ENCODE measurements at places on chromosomes 6 and 20.

GRCh38 chr20:48776306-48776705, 51.5 kb downstream of the PREX1 start:
- DNase-seq, result no peak

- no peak for DNase-seq
Measured at GRCh38 chr20:52433326-52434040, 241.9 kb upstream of the ZFP64 start.

GRCh38 chr6:49913636-49914375, 47.5 kb upstream of the CRISP1 start:
- no peak for DNase-seq

DNA sequence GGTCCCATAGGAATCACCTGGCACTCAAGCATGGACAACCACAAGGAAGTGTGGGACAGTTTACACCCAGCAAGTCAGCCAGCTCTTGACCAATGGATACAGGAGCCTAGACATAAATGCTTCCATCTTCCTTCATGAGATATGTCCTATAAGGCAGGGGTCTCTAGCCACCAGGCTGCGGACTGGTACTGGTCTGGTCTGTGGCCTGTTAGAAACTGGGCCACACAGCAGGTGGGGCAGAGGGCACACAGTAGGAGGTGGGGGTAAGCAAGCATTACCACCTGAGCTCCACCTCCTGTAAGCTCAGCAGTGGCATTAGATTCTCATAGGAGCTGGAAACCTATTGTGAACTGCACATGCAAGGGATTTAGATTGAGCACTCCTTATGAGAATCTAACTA, 437.1 kb downstream of the CD109 start:
- no peak for DNase-seq

- DNase-seq, result no peak
Measured at GRCh38 chr6:137900815-137901214, 33.8 kb downstream of the TNFAIP3 start.

DNA sequence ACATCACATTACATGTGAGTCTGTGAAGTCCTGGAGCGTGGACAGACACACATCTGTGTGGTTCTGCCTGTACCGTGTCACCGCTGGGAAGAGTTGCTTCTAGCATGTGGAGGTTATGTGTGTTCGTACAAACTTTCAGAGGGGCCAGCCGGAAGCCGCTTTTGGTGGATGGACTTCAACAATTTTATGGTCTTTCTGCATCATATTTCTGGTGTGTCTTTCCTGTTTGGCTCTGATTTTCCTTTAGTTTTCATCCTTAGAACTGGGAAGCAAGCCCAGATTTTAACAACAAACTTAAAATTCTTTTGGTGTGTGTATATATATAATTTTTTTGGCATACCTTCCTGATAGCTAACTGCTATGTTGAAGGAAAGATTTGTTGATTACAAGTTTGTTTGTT, 71.2 kb downstream of the TIAM2 start:
- DNase-seq, result no peak

GRCh38 chr6:114638341-114638740, 295.5 kb upstream of the HS3ST5 start:
- DNase-seq, result no peak

DNA sequence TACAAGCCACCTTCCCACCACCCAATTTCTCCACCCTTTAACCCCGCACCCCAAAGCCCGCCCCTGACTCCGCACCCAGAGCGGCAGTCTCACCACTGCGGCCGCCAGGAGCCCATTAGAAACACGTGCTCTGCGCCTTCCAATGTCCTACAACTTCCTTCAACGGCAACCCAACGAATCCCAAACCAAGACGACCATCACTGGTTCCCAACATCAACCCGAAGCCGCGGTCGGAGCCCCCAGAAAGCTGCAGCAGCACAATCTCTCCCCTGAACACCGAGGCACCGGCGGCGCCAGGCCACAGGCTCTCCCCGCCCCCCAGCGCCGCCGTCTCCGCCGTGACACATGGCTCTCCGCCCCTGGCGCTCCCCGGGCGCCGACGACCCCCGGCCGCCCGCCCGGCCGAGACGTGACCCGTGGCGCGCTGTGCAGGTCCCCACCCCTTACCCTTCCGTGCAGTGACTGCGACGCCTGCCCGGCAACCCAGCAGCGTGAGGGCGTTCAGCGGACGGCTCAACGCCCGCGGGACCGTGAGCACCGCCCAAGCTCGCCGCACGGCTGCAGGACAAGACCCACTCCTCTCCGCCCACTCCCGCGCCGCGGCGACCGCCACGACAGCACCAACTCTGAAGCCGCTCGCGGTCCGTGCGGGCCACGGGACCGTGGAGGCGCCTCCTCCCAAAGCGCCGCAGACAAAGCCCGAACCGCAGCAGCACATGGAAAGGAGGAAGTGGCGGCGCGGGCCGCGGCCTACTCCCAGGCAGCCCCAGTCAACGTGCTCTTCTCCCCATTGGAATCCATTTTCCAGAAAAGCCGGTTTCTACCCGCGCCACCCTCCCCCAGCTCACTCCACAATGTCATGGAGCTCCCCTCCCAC, 551 bp downstream of the SYNCRIP start:
- peak; percentile 67 for DNase-seq

DNA sequence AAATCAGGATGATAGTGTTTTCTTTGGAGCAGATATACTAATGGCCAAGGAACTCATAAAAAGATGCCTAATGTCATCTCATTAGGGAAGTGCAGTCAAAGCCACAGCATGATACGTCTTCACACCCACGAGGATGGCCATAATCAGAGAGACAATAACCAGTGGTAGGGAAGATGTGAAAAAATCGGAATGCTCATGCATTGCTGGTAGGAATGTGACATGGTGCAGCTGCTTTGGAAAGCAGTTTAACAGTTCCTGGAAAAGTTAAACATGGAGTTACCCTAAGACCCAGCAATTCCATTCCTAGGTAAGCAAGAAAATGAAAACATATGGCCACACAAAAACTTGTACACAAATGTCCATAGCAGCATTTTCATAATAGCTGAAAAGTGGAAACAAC, 29.9 kb downstream of the BCAS1 start:
- no peak for DNase-seq

DNA sequence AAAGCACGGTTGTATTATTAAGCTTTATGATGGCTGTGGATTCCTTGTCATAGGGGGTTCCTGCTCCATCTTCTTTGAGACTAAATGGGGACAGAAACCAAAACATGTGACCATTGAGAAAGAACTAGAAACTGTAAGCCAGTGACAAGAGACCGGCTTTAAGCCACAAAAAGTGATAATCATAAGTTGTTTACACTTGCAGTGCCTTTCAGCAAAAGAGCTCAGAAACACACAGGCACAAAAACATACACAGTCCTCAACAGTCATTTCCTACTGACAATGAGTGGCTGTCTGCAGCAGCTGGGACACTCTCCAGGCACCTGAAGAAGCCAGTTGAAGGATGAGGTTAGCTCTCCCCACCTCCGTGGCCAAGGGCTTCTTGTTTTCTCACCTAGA, 20.0 kb upstream of the UBE2J1 start:
- no peak for DNase-seq

GRCh38 chr6:151242420-151242861, 2.7 kb downstream of the AKAP12 start:
- DNase-seq, result no peak

GRCh38 chr6:119440953-119441352, 91.4 kb upstream of the MAN1A1 start:
- no peak for DNase-seq

- no peak for DNase-seq
Measured at GRCh38 chr6:3418496-3419060, 38.3 kb downstream of the SLC22A23 start.

DNA sequence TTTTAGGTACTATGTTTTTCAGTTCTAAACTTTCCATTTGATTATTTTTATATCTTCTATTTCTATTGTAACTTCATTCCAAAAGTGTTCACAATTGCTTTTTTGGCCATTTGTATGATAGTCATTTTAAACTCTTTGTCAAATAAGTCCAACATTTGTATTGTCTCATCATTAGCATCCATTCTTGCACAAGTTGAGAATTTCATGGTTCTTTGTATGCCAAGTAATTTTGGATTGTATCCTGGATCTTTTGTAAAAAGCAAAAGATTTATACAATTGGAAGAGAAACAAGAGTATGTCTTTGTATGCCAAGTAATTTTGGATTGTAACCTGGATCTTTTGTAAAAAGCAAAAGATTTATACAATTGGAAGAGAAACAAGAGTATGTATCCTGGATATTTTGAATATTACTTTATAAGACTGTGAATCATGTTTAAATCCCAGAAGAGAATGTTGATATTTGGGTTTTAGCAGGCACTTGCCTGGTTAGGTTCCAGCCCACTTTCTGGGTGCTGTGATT, 36.9 kb upstream of the NT5E start:
- DNase-seq, result no peak

Measured in anterior cingulate cortex (tissue), 58 donors.